Posterior vena cava (tissue), 2 donors: ENCODE measurements at places on chromosomes 12 and 14. TPM values are rescaled to one million over a fixed set of nuclear protein-coding genes. Genes with fewer than 3 reads are reported as not detected.
A peak's percentile ranks its signal among the peaks of the same experiment; 100 is the strongest.

The TSHR gene
- total RNA-seq, result 0.29 TPM

The ZNF891 gene
- total RNA-seq, result 2.8 TPM

The ITPK1 gene
- 68.6 TPM for total RNA-seq

The CHGA gene
- total RNA-seq, result not detected

The MAPKAPK5 gene
- 33.0 TPM for total RNA-seq

The GARIN6 gene
- not detected for total RNA-seq

The PPP1R1A gene
- 3.7 TPM for total RNA-seq

The DBX2 gene
- total RNA-seq, result 0.93 TPM

The RNASE13 gene
- not detected for total RNA-seq

The OSGEP gene
- 28.7 TPM for total RNA-seq

- DNase-seq, result no peak
Measured at GRCh38 chr14:68612049-68612448, 180.8 kb downstream of the ZFP36L1 start.

DNA sequence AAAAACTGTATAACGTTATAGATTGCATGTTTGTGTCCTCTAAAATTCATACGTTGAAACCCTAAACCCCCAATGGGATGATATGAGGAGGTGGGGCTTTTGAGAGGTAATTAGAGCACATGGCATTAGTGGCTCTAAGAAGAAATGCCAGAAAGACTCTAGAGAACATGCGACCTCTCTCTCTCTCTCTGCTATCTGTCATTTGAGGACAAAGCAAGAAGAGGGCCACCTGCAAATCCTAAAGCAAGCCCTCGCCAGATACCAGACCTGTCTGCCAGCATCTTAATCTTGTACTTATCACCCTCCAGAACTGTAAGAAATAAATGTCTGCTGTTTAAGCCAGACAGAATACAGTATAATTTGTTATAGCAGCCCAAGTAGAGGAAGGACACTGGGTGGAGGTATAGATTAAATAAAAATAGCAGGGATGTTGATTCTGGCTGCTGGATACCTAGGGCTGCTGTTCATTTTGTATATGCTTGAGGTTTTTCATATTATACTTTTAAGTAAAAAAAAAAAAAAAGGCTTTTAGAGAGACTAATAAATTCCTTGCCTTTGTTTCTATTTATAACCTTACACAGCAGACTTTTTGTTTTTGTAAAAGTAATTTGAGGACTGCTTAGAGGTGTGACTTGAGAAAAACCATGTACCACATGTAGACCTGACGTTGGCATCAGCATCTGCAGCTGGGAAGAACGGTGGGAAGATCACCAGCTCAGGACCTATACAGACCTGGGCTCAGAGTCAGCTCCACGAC lies 26.9 kb downstream of the MOK start:
- no peak for DNase-seq

- no peak for DNase-seq
Measured at GRCh38 chr12:6703631-6704030, 3.0 kb upstream of the PIANP start.

DNA sequence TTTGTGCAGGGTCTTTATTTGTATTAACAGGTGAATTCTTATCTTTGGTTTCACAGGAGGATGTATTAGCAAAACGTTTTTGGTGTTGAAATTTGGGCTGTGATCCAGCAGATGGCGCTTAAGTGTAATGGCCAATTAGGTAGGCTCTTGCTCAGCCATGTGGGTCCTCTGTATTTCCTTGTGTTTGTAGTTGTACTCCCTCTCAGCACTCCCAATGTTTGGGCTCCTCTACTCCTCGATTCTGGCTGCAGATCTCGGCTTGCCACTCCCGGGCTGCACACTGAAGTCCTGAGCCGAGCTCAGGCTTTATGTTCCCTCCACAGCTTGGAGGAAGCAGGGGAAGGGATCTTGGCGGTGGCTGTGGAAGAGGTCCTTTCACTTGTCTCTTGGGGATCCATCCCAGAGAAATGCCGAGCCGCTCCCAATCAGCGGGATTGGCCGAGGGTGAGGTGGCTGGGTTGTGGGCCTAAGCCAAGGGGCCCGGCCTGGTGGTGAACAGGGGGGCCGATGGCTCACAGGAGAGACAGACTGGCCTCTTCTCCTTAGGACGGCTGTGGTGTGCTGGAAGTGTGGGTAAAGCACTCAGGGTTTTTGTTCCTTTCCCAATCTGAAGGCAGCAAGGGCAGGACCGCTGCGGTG lies 133.7 kb downstream of the AEBP2 start:
- peak; percentile 79 for DNase-seq

GRCh38 chr14:105077649-105077995 lies 12.4 kb upstream of the GPR132 start:
- no peak for DNase-seq

GRCh38 chr14:75342762-75343599 lies 64.4 kb downstream of the FOS start:
- no peak for DNase-seq

- DNase-seq, result peak; percentile 91
Measured at GRCh38 chr12:109775172-109775881, 57.9 kb downstream of the TRPV4 start.

DNA sequence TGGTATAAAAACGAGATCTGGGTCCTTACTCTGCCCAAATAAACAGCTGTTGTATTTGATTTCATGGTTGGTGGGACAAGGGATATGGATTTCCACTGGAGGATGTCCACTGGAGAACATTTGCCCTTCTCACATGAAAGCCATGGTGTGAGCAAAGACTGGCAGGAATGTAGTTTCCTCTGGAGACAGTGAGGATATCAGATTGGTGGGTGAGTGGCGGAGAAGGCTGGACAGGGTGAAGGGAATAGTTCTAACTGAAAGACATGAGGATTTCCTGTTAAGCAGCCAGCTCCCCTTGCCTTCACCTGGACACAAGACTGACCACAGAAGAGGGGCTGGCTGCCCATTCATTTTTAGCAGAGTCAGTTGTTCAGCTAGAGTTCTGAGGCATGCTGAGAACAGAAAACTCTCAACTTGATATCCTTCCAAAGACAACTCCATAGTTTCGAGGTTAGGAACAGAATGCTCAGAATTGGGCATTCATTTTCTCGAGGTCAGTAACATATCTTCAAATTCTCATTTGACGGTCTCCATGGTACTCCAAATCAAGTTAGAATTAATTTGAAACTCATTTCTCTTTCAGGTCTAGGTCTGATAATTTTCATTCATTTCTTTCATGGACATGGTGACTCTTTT lies 365.7 kb downstream of the LRIG3 start:
- no peak for DNase-seq

- no peak for DNase-seq
Measured at GRCh38 chr12:59904874-59905521, 309.2 kb downstream of the SLC16A7 start.

DNA sequence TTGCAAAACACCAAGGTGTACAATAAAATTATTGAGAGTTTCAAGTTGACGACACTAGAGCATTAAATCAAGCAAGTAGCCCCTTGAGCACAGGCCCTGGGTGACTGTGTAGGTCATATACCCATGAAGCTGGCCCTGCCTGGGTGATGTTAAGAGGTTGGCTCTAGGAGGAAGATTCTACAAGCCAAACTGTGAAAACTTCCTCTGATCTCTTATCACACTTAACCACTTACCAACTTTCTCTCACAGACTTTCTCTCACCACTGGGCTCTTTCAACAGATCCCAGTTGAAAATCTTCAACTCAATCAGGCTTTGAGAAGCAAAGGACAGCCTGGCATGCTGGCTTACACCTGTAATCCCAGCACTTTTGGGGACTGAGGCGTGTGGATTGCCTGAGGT lies 186.9 kb upstream of the BTG1 start:
- no peak for DNase-seq

- DNase-seq, result no peak
Measured at GRCh38 chr14:89384023-89384422, 33.0 kb downstream of the FOXN3 start.

- no peak for DNase-seq
Measured at GRCh38 chr12:113413488-113413939, 8.7 kb upstream of the SDSL start.

DNA sequence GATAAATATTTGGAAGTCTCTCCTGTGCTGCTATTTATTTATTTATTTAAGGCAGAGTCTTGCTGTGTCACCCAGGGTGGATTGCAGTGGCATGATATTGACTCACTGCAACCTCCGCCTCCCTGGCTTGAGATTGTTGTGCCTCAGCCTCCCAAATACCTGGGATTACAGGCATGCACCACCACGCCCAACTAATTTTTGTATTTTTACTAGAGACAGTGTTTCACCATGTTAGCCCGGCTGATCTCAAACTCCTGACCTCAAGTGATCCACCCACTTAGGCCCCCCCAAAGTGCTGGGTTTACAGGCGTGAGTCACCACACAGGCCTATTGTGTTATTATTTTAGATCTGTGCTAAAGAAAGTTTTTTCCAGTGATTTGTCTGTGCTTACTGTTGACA lies 225.2 kb downstream of the CCER1 start:
- DNase-seq, result no peak

DNA sequence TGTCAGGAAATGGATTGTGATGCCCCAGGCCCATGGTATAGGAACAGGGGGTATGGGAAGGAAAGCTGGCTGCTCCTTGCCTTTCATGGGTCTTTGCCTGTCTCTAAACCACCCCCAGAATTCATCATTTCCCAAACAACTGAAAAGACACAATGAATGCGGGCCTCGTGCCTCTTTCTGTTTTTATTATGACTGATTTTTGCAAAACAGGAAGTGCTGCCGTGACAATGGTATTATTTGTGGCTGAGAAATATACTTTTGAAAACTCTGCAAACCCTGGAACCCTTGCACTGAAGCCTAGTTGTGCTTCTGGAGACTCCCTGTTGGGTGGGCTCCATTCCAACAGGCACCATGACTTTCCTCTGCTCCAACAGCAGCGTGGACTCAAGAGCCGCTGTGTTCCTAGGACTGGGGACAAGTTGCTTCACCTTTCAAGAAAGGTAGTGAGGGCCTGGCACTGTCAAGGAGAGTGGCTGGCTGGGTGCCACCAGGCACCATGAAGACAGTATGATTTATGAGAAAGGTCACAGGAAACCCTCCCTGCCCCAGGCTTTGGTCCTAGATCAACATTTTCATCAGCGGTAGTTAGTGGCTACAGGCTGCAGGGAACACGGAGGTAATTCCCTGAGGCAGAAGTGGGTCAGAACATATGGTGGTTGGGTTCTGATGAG lies 4.8 kb upstream of the DGLUCY start:
- no peak for DNase-seq

DNA sequence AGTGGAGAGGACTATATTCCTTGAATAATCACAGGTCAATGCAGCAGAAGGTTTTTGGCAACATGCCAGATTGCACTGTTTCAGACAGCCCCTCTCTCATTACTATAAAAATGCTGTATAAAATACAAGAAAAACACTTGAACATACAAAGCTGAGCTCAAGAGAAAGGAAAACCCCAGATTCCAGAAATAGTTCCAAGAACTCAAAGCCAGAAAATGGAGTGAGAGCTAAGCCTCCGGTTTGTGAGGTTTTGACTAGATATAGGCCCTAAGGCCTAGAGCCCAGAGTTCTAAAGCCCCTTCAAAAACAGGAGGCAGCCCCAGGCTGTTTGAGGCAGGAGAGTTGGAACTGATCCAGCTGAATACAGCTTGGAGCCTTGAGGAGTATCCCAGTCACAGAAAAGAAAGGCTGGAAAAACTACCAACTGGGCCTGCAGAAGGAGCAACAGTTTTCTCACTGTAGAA lies 29.4 kb upstream of the ACTN1 start:
- DNase-seq, result no peak

DNA sequence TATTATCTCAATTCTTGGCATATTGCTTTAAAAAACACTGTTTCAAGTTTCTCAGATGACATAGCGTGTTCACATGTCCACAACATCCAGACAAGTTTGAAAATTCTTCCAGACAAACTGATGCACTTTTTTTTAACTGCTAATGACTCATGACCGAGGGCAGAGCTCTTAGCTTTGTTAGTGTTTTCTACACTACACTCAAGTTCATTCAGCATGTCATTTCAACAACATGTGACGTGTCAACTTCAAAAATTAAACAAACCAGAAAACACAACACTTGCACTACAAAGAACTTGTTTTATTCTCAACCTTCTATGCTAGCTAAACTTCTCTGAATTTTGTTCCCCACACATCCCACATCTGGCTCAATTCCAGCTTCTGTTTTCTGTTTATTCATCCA lies 1186.3 kb upstream of the FLRT2 start:
- no peak for DNase-seq

GRCh38 chr12:127570793-127571360 lies 696.1 kb upstream of the TMEM132C start:
- DNase-seq, result no peak

DNA sequence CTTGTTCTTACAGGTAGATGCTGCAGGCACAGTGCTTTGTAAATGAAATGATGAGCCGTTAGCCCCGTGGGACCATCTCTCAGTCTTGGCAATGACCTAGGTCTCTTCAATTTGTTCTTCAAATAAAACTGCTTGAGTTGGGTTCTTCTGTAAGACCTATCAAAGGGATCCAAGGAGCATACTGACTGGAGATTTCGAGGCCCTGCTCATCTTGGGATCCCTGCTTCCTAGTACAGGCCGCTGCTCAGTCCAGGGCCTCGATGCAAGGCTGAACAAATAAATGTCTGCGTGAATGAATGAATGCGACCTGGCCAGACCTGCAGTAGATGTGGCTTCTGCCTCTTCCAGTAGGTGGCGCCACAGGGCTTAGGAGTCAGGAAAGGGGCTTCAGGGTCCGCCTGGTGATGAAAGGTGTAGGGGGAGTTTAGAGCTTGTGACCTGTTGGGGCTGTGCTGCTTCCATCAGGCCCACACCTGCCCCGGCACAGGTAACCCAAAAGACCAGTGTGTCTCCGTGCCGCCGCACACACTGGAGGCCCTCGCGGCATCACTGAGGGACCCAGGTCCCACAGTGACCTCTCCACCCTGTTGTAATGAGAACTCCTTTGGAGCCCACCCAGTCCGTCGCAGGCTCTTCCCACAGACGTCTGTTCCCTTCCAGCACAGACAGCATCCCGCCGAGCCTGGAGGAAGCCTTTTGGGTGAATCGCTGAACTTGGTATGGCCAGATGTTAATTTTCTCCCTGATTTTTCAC lies 4.4 kb downstream of the CACNA1C start:
- peak; percentile 89 for DNase-seq

GRCh38 chr14:103185051-103186029 lies 62.1 kb downstream of the TNFAIP2 start:
- no peak for DNase-seq

DNA sequence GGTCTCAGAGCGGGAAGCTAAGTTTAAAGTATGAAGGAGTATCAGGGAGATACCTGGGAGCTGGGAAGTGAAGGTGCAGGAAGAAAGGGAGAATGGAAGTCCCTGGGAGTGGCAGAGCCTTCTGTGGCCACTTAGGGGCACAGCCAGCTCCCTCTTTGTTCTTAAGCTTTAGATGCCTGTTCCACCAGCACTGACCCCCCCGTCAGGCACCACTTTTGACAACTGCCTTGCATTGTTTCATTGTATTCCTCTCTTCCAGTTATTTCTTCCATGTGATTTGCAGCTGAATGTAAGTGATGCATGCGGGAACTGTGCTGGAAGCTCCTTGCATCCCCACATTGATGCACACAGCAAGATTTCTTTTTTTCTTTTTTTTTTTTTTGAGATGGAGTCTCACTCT lies 2.6 kb downstream of the GALNT16 start:
- no peak for DNase-seq

DNA sequence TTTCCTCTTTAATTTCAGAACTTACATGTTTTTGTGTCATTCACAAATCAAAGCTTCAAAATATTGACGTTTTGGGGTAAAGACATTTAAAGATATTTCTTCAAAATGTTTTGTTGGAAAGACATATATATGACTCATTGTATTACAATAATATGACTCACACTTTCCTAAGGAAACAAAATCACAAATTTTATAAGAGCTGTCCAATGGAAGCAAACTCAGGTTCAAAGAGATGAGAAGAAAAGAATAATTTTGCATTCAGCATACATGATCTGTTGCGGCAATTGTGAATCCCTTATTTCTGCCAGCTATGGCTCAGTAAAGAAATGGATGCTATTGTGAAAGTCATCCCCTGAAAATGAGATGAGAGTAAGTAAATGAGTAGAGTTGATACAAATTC lies 82.7 kb downstream of the GRIP1 start:
- no peak for DNase-seq
